ENCODE measurements at places on chromosomes 4 and X.

DNA sequence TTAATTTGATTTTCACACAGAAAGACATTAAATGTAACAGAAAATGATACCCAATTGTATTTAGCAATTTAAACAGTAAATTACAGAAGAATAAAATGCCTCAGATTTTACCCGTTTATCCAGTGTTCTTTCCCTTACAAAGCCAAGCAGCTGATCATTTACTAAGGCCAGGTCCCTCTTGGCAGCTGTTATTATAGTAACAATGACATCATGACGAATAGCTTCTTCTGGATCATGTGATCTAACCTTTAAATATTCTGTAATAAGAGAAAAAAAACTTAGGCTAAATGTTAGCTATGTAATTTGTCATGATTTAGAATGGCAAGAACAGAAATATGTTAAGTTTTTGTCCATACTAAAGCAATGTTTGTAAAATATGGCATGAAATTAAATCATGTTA is 69.4 kb downstream of the PDS5A start:
- DNase-seq: no peak

DNA sequence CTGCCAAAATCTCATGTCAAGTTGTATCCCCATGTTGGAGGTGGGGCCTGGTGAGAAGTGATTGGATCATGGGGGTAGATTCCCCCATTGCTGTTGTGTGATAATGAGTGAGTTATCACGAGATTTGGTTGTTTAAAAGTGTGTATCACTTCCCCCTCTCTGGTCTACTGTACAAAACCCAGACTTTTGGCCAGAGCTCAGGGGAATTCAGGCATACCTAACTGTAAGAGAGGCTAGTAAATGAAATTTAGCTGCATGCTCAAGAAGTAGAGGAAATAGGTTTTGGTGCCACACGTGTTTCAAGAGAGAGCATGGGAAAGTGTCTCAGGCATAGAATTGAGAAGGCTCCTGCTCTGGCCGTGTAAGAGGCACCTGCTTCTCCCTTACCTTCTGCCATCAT is 190.5 kb upstream of the GALNTL6 start:
- DNase-seq: no peak

DNA sequence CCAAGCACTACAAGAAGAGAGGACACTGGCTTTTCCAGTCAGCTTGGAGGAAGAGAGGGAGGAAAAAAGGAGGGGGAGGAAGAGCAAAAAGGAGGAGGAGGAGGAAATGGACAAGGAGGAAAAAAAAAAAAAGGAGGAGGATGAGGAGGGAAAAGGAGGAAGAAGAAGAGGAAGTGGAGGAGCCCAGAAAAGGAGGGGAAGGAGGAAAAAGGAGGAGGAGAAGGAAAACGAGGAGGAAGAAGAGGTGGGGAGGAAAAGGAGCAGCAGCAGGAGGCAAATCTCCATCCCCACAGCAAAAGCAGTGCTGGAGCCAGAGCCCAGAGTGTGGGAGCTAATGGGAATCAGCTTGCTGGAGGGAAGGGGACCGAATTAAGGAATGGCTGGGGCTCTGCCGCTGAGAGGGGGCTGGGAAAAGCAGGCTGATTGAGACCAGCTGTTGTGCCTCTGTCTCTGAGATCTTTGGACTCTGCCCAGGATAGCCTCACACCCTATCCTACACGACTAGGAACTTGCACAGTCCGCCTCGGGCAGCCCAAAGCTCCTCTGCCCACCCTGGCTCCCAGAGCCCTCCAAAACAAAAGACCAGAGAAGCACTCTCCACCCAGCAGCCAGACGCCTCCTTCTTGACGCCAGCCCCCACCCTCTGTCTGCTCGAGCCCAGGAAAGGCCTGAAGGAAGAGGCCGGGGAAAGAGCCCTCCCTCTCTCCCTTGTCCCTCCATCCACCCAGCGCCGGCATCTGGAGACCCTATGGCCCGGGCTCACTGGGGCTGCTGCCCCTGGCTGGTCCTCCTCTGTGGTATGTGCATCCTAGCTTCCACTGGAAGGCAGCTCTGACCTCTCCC is at the start of gene XPNPEP2:
XPNPEP2 (plus strand) TSS at position 514 of the 843 bp plus-strand sequence; CDS start at position 749, 235 bp downstream.
- no peak for DNase-seq

- peak; percentile 61 for DNase-seq
These were observed 44.5 kb downstream of the FGFRL1 start for GRCh38 chr4:1055721-1056590.

DNA sequence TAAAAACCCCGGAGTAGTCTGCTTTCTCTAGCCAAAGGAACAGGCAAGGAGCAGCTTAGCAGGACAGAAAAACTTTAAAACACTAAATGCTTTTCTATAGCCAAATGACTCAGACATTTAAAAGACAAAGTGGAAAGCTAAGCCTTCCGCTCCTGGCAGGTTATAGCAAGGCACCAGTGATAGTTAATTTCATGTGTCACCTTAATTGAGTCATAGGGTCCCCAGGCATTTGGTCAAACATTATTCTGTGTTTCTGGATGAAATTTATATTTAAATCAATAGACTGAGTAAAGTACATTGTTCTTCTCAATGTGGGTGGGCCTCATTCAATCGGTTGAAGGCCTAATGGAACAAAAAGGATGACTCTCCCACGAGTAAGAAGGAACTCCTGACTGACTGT is 885.7 kb upstream of the ADGRL3 start:
- DNase-seq: no peak

DNA sequence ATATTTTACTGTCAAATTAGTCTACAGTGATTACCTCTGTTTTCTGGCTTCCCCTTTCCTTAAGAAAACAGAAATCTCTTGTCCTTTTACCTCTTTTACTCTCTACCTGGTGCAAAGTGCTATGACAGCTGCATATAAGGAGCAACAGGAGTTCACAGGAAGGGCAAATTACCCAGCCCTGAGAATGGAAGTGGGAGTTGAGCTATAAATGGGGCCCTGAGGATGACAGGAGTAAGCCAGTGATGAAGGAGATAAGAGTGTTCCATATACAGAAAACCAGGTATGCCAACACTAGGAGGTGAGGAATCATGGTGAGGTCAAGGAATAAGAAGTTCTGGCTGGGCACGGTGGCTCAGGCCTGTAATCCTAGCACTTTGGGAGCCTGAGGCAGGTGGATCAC is 4.5 kb upstream of the HSD17B13 start:
- no peak for DNase-seq

DNA sequence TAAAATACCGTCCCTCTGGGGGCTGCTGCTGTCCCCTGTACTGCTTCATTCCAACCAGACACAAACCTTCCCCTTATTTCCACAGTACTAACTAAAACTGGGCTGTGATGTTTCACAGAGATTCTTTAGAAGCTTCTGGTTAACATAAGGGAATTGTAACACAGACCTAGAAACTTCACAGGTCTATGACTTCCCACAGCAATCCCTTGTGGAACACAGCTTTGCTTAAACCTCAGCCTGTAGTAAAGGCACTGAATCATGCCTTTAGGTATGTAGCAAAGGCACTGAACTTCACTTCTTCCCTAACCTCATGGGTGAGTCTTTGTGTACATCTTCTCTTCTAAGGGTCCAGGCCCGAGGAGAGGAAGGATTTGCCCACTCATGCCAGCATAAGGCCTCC is 49.4 kb downstream of the SPINK2 start:
- no peak for DNase-seq

DNA sequence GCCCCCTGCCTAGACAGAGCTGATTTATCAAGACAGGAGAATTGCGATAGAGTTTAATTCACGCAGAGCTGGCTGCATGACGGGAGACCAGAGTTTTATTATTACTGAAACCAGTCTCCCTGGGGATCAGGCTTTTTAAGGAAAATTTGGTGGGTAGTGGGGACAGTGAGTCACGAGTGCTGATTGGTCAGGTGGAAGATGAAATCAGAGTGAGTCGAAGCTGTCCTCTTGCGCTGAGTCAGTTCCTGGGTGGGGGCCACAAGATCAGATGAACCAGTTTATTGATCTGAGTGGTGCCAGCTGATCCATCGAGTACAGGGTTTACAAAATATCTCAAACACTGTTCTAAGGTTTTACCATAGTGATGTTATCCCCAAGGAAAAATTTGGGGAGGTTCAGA is 36.6 kb downstream of the MYOZ2 start:
- DNase-seq: no peak

DNA sequence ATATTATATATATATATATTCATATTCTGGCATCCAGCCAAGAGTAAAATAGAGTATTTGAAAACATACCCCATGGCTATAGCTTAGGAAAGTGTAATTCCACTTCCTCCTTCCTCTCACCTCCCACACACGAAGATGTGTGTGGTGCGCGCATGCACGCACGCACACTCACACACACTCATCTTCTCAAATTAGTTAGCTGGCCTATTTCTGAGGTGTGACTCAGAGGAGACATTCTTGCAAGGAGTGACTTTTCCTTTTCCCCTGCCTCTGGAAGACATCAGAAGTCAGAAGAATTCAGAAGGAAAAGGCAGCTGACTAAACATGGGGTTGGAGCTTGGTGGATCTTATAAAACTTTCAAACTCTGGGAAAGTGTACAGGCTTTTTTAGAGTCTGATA is 8.8 kb downstream of the ENPEP start:
- DNase-seq: no peak

GRCh38 chrX:52979993-52980392 is 21.7 kb upstream of the FAM156A start:
- DNase-seq: no peak

GRCh38 chr4:102541697-102542096 is 40.5 kb downstream of the NFKB1 start:
- no peak for DNase-seq

- no peak for DNase-seq
These were observed 12.8 kb upstream of the F8A1 start for GRCh38 chrX:154873329-154873728.

GRCh38 chr4:170127758-170128157 is 38.0 kb upstream of the AADAT start:
- no peak for DNase-seq

DNA sequence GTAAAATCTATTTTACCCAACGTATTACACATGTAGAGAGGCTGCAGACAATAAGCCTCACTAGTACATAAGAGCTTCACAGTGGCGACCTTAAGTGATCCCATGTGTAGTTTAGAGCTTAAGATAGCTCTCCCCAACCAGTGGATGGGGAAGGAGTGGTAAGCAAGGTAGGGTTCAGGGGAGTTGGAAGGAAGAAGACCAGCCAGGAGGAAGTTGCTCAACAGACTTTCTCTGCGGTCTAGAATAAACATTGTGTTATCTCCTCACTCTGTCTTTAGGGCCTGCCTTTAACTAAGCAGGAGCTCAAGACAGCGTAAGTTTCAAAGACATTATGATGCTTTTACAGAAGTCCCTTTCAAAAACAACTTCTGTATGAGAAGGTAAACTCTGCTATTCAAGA is 16.8 kb downstream of the MEPE start:
- DNase-seq: no peak

DNA sequence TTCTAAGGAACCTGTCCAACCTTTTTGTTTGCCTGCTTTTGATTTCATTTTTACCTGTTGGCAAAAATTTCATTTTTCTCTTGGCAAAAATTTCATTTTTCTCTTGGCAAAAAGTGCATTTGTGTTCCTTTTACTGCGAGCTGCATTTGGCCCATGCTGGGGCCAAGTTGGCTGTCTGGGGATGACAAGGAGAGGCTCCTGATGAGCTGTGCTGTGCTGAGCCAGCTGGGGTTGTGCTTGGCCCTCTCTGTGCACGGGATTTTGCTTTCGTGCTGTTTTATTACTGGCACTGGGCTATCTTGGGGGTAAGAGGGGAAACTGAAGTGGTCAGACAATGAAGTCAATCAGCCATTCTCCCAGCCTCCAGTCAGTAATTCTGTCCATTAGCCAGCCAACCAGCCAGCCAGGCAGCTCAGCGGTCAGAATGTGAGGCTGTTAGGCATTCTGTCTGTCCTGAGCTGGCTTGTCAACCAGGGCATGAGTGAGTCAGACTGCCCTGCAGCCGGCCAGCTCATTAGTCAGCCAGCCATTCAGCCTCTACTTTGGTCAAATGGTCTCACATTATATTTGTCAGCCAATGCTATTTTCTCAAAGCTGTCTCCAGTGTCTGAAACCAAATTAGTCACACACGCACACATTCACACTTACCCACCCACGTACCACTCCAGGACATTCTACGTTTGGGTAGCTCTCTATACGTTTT is 56.9 kb upstream of the PRPS1 start:
- DNase-seq: no peak

- no peak for DNase-seq
These were observed 174.1 kb upstream of the ADAMTS3 start for GRCh38 chr4:72743078-72743477.

GRCh38 chrX:7891928-7892327 is 35.3 kb downstream of the PNPLA4 start:
- no peak for DNase-seq

DNA sequence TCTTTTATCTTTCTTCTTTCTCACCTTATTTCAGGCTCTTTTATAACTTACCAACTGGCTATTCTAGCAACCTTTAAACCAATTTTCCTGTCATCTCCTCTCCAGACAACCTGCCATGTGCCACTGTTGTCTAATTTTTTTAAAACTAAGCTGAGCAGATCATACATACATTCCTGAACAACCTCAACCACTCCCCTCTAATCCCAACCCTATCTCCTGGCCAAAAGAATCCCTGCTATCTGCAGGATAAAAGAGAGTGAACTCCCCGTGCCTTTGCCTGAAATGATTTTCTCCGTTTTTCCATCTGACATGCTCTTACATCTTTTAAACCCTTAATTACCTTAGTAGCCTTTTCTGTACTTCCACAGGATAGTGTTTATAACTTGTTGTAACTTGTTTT is 35.5 kb downstream of the DCUN1D4 start:
- no peak for DNase-seq

DNA sequence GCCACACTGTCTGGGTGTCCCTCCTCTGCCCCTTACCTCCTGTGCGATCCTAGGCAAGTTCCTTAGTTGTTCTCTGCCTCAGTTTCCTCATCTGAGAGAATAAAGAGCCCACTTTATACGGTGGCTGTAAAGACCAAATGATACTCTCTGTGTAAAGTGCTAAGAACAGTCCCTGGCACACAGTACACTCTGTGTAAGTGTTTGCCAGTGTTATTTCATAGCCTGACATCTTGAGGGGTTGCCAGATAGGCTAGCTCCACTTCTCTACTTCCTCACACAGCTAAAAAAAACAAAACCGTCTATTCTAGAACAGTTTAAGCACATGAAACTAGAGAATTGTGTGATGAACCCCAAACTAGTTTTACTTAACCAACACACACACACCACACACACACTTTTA is 17.1 kb downstream of the SPON2 start:
- DNase-seq: no peak

DNA sequence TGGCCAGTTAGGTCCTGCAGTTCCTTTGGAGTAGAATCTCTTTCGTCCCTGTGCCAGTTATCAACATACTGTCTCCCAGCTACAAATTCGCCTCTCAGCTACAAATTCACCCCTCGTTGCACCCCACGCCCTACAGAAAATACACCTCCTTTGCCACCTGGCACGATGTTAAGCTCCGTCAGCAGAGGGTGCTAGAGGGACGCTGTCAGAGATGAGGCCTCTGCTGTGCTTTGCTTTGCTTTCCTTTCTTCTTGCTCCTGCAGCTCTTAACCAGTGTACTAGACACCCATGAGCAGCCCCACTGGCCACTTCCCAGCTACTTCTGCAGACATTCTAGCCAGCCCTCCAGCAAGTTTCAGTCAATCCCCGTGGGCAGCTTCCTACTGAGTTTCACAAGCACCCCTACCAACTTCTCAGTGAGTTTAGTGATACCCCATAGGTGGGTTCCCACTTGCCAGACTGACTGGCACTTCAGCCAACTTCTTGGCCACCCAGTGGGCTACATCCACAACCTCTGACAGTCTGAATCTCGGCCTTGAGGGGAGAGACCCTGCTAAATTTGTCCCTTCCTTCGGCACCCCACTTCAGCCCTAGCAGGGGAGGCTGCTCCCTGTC is 21.8 kb downstream of the HAUS3 start:
- DNase-seq: peak; percentile 61

All from activated CD4-positive, alpha-beta T cell treated with anti-CD3 and anti-CD28 coated beads, Interleukin-2, amount 50 U/mL, for 24 hours (primary cell).